ENCODE measurements at places on chromosomes 6 and 20.

GRCh38 chr6:110404607-110405006, 10.8 kb downstream of the DDO start:
- DNase-seq, result no peak

DNA sequence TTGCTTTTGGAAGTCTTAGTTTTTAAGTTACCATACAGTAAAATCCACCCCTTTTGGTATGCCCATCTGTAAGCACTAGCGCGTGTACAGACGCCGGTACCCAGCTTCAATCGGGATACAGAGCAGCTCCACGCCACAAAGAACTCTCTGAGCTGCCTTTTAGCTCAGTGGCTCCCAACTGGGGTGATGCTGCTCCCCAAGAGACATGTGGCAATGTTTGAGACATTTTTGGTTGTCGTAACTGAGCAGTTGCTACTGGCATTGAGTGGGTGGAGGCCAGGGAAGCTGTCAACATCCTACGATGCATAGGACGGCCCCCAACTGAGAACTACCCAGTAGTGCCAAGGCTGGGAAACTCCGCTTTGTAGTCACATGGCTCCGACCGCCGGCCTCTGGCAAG, 73.3 kb downstream of the BMP7 start:
- no peak for DNase-seq

DNA sequence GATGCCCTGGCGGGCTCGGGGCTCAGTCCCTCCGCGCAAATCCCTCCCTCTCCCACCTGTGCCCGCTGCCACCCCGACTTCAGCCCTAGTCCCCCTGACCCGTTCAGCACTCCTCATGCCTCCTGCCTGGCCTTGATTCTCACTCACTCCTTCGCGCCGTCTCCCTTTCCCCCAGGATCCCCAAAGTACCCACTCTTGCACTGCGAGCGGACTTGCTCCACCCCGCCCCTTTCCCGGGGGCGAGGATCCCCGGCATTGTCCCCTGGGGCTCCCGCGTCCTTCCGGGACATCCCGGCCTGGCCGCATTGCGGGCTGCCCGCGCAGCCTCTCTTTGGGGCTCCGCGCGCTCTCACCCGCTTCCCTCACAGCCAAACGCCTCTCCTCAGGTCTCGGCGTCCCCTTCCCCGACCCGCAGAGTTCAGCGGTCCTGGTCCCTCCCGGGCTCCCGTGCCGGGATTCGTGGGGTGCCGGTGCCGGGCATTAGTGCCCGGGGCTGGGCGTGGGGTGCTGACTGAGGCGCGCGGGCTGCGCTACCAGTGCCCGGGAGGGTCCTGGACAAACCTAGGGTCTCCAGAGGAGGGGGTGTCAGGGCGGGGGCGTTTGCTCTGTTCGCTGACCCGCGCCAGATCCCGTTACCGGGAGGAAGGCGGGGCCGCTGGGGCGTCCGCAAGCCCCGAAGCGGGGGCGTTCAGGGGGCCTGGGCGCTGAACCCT, 45.5 kb upstream of the SUPT3H start:
- no peak for DNase-seq

DNA sequence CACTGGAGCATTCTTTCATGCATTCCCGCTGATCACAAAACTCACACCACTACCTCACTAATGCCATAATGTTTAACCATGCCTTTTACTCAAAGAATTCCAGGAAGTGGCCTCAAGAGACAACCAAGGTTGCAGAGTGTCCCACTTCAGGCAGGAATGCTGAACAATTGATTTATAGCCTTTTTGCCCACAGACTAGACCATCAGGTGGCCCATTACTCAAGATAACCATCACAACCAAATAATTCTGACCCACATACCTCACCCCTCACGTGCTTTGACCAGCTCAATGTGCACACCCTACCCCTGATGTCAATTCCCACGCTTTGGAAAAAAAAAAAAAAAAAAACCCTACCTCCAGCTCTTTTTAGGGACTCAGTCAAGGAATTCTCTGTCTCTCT, 220.6 kb upstream of the UFL1 start:
- no peak for DNase-seq

DNA sequence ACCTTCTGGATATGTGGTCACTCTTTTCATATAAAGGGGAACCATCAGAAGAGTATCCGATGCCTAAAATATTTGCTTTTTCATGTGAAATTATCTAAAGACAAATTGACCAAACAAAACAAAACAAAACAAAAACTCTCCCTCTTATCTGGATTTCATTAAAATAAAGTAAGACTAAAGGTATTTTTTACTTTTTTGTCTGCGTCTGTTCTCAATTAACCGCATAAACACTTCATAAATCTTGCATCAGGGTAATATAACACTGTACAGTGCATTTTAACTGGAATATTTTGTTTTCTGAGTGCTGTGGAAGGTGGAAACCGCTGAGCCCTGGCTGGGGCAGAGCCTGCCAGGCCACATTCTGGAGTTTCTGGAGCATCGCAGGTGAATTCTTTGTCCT, 234.1 kb upstream of the ZFP64 start:
- DNase-seq, result no peak

- DNase-seq, result no peak
These were observed 32.1 kb downstream of the BACH2 start for GRCh38 chr6:90264561-90264960.

DNA sequence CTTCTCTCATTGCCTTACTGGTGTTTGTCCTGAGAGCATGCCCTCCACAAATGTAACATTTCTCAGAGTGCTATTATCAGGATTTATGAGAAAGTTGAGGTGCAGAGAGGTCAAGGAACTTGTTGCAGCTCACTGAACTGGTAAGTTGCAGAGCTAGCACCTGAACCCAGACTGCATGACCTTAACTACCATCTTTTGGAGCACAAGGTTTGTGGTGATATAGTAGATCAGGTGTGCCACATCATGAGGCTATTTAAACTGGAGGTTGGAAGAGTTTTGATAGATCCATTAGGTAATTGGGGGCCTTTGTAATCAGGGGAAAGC, 112.0 kb upstream of the CITED2 start:
- DNase-seq, result no peak

GRCh38 chr6:157410045-157410444, 29.1 kb downstream of the ZDHHC14 start:
- no peak for DNase-seq

DNA sequence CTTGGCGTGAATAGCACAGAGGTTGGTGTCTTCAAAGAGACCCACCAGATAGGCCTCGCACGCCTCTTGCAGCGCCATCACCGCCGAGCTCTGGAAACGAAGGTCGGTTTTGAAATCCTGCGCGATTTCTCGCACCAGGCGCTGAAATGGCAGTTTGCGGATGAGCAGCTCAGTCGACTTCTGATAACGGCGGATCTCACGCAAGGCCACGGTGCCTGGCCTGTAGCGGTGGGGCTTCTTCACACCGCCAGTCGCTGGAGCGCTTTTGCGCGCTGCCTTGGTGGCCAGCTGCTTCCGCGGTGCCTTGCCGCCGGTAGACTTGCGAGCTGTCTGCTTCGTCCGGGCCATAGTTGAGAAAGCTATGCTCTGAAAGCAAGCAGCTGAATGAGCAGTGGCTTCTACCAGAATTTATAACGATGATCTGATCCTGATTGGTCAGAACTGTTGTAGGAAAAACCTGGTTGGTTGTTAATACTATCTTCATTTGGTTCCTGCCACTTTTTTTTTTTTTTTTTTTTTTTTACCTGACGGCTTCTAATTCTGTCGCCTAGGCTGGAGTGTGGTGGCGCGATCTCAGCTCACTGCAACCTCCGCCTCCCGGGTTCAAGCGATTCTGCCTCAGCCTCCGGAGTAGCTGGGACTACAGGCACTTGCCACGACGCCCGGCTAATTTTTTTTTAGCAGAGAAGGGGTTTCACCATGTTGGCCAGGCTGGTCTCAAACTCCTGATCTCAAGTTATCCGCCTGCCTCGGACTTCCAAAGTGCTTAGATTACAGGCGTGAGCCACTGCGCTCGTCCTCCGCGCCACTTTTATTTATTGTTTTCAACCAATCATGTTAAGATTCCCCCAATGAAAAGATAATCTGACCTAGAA, 21.5 kb downstream of the OR2B2 start:
- no peak for DNase-seq

DNA sequence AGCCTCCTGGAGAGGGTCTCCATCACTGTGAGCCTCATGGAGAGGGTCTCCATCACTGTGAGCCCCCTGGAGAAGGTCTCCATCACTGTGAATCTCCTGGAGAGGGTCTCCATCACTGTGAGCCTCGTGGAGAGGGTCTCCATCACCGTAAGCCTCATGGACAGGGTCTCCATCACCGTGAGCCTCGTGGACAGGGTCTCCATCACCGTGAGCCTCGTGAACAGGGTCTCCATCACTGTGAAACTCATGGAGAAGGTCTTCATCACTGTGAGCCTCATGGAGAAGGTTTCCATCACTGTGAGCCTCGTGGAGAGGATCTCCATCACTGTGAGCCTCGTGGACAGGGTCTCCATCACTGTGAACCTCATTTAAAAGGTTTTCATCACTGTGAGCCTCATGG, 140.0 kb downstream of the ERMARD start:
- no peak for DNase-seq

GRCh38 chr6:28553986-28554881, 28.6 kb downstream of the GPX5 start:
- no peak for DNase-seq

DNA sequence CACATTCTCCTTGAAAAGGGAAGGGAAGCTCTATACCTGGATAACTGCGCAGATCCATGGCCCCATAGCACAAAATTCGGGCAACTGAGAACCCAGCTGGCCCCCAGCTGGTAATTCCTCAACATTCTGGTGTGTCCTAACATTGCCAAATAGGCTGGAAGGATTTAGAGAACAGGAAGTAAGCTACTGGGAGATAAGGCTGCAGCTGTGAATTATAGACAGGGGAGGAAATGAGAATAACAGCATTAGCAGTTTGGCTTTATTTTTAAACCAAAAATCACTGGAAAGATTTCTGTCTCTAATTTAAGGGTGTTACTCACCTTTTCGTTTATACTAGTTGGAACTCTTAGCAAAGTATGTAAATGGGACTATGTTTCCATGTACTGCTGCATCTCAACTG, 97.2 kb downstream of the TULP4 start:
- DNase-seq, result no peak

DNA sequence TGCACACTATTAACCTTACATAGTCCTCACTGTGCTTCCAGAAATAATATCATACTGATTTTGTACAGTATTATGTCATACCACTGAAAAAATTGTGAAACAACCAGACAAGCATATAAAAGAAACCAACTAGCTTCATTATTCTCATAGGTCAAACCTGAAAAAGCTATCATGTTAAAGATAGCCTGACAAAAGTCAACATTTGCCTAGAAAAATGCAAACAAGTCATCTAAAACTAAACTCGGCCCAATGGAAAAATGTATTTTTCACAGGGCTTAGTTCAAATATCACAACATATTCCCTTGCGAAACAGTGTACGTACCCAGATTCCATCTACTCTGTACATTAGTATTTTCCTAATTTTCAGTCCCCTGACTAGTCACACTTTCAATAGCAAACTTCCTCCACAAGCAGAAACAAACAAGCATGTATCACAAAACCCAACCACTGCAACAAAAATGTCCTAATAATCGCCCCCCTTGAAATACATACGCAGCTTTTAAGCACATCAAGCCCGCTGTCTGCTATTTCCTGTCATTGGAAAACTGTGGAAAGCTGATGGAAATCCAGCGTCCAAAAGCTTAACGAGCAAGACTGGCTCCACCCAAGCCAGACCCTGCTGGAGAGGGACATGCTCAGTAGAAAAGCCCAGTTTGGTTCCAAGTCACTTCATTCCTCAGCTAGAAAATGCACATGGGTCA, 93.1 kb downstream of the EPB41L2 start:
- no peak for DNase-seq

GRCh38 chr6:5083813-5084359, 1.3 kb upstream of the PPP1R3G start:
- DNase-seq, result no peak

DNA sequence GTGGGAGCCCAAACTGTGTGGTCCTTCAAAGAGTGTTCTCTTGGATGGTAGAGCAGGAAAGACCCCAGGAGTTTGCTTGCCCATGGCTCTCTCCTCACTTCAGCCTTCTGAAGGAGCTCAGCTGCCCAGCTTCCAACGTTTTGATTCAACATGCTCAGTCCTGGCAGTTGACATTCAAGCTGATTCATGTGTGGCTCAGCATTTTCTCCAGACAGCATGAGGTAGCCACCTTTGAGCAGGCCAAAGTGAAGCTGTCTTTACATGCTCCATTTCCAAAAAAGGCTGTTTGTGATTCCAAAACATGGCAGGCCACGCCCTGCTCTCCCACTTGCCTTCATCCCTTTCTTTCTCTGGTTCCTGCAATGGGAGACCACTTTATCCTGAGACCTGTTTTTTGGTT, 280.2 kb downstream of the TBC1D7 start:
- DNase-seq, result no peak

DNA sequence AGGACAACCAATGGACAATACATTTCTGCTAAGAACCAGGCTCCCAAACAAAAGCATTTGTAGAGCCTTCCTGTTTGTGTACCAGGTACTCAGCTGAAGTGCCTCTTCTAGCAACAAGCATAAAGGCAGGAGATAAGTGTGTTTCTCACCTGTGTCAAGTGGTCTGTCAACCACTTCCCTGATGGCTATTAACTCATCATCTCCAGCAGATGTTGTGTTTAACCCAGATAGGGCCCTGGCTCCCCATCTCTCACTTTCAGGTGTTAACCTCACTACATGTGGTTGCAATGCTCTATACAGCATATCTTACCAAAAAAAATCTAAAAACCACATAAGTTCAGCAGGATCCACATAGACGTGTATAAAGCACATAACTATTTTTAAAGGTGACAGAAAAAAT, 9.6 kb upstream of the IL17A start:
- DNase-seq, result no peak

DNA sequence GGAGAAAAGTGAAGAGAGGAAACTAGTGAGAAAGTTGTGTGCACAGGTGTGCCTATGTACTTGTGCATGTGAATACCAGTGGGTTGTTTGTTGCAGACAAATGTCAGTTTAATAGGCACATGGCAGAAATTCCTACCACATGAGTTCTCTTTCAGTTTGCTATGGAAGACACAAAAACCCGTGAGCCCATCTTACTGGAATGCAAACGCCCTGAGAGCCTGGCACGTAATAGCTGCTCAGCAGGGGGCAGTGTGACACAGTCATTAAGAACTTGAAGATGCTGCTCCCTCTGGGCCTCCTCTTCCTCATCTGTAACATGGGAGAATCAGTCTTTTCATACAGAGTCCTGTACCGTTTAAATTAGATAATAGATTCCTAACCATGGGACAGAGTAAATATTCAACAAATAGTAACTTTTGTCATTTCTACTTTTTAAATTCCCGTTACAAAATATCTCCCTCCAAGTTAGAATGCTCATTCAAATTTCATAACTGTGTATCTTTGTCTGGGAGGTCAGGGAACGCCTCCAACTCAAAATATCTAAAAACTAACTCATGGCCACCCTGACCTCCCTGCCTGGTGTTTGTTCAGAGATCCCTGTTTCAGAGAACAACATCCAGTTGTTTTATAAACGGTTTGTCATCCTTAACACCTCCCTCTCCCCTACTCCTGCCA, 802.9 kb downstream of the MAFB start:
- DNase-seq, result no peak

- DNase-seq, result no peak
These were observed 63.0 kb downstream of the SH3BGRL2 start for GRCh38 chr6:79694156-79694555.

GRCh38 chr6:161626132-161626676, 352.3 kb upstream of the AGPAT4 start:
- no peak for DNase-seq

All from cerebellar nuclear complex (tissue), 1 donor.